ENCODE measurements at places on chromosomes 5 and 9.

DNA sequence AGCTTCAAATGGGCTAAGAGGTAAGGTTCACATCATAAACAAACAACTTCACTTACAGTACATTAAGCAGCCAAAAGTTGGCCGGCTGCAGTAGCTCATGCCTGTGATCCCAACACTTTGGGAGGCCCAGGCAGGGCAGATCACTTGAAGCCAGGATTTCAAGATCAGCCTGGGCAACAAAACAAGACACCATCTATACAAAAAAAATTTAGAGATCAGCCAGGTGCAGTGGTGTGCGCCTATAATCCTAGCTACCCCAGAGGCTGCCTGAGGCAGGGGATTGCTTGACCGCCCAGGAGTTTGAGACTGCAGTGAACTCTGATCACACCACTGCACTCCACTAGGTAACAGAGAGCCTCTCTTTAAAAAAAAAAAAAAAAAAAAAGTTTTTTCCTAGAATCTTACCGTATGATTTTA, 16.9 kb downstream of the UBTD2 start:
- DNase-seq: no peak

DNA sequence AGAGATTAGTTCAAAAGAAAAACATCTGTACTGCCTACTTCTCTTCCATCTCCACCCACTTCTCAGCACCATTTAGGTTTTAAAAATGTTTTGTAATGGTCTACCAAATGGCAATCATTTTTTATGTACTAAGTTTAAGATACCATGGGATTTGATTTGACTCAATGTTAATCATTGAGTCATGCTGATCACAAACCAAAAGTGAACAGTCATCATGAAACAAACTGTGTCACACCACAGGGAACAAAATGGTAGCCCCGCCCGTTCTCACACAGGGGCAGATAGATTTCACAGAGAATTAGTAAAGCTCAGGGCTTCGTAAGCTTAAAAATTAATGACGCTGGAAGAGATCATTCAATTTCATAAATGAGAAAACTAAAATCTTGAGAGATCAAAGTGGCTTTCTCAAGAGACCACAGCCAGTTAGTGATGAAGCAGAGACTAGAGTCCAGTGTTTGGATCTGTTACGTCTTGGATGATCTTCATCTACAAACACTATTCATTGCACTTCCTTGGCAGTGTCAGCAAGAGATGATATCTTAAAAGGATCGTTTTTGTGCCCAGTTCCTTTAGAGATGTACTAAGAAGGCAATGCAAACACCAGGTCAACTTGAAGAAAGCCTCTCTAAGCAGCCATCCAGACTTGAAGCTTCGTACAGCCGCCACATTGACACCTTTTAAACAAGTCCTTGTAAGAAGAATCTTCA, 33.9 kb upstream of the TRIO start:
- peak; percentile 82 for DNase-seq

DNA sequence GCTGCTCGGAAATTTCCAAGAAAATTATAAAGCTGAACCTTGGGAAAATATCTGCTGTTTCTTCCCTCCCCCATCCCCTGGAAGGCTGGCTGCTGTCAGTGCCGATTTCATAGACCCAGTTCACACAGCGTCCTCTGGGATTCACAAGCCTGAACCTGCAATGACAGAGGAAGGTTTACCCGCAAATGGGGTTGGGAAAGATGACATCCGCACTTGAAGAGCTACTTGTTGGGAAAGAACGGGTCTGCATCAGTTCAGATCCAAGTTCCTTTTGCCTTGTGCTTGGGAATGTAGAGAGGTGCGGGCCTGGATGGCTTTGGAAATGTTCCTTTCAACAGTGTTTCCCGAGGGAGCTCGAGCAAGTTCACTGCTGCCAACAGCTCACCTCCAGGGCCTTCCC, 13.9 kb downstream of the PCDH12 start:
- DNase-seq: no peak

DNA sequence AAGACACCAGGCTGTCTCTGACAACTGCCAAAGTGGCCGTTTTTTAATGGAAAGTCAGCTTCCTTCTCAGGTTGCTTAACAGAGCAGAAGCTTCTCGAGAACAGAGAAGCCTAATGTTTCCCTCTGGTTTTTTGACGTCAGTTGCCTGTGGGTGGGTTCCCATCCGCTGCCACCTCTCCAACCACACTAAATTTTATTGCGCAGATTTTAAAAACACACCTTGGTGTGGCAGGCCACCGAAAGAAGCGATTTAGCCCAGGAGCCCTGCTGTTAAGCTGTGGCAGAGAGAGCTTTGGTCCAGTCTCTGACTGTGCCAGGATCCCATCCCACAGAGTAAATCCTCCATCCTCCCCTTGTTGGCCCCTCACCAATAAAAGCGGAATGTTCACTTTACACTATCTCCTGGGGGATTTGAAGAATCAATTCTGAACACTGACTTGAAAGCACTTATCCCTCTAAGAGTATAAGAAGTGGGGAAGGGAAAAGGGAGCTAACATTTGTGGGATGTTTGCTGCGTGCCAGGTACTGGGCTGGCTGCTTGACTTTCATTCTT, 181.6 kb downstream of the AOPEP start:
- DNase-seq: no peak

DNA sequence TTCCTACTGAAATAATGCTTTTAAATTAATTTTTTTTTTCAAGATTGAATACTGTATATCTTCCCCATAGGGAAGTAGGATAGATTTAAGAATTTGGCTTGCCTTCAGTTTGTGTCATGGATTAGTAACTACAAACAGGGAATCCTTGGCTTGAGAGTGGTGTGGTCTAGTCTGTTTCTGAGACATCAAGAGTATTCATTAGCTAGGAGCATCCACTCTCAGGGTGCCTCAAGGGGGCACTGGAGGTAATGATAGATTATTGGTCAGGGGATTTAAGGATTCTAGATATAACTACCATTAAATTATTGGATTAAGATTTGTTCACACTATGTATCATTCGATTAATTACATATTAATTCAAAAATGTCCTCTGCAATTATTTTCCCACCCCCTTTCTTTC, 91.8 kb upstream of the TXNDC8 start:
- no peak for DNase-seq

- DNase-seq: no peak
Observed at GRCh38 chr5:14518638-14519037, 63.0 kb upstream of the OTULINL start.

- DNase-seq: no peak
Observed at GRCh38 chr5:178883815-178884430, 11.8 kb upstream of the ZFP2 start.

- DNase-seq: no peak
Observed at GRCh38 chr5:12258549-12258948, 354.3 kb upstream of the CTNND2 start.

DNA sequence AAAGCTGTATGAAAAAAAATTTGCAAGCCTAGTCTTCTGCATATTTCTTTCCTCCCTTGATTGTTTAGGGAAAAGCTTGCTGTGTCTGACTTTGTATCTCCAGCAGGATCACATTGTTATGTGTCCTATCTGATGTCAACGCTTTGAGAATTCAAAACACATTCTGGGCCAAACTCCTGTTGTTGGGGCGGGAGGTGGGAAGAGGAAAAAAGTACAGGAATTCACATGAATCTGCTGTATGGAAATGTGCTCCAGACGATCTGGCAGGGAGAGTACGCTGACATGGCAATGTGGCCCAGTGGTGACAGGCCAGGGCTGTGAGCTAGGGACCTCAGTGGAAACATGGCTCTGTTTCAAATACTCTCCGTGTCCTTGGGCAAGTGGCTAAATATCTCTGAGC, 87.4 kb upstream of the GNA14 start:
- no peak for DNase-seq

DNA sequence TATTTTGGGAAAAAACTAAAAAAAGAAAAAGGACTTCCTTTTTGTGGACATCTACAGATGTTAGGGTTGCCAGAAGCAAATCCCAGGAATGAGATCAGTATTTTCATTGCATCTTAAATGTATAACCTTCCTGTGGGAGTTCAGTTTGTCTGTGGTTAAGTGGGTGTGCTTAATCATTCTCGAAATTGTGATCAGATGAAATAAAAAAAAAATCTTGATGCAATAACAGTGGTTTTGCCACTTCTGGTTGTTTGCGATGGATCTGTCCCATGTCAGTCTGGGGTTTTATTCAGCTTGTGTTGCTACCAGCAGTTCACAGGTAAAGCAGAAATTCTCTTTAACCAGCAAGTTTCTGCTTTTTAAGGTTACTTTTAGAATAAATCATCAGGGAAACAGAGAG, 179.0 kb downstream of the MAN2A1 start:
- no peak for DNase-seq

DNA sequence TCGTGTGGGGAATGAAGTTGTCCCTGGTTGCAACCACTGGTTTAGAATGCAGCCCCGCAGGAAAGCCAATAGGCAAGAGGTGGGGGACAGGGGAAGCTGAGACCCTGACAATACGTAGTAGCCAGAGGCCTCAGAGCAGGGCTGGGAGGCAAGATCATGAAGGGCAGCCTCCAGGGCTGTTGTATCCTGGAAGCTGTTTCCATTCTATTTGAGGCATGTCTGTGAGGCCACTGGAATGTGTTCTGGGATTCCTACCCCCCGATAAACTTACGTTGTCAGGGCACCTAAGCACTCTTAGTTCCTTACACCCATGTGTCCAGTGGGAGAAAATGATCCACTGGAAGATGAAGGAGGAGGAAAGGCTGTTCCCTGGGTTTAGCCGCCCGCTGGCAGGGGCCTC, 177.3 kb downstream of the CFAP90 start:
- no peak for DNase-seq

DNA sequence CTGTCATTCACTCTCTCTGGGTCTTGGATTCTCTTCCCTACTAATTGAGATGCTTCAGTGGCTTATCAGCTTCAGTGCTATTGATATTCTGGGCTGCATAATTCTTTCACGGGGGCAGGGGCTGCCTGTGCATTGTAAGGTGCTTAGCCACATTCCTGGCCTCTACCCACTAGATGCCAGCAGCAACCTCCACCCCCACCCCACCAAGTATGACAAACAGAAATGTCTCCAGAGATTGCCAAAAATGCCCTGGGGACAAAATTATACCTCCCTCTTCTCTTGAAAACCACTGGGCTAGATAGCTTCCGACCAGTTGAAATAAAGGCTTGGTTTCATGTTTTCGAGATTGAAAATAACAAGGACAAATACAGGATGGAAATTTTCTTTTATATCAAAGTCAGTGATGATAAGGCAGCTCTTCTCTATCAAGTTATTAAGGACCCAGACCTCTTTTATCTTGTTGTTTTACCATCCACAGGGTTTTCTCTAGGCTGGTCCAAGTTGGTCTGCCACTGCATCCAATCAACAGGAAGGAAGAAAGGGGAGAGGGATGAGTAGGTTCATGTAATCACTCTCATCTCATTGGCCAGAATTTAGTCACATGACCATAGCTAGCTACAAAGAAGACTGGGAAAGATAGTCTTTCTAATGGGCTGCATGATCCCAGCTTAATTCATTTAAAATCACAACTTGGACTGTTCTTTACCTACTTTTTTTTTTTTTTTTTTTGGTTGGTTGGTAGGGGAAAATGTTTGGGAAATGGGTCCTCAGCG, 92.1 kb upstream of the RANBP3L start:
- DNase-seq: no peak

GRCh38 chr9:22211588-22212360, 202.7 kb upstream of the CDKN2B start:
- no peak for DNase-seq

- DNase-seq: peak; percentile 12
Observed at GRCh38 chr9:112112941-112113681, 62.0 kb downstream of the SUSD1 start.
